ENCODE measurements at places on chromosomes 12 and 14.

- DNase-seq, result no peak
These were observed 11.0 kb downstream of the ORAI1 start for GRCh38 chr12:121637231-121637914.

DNA sequence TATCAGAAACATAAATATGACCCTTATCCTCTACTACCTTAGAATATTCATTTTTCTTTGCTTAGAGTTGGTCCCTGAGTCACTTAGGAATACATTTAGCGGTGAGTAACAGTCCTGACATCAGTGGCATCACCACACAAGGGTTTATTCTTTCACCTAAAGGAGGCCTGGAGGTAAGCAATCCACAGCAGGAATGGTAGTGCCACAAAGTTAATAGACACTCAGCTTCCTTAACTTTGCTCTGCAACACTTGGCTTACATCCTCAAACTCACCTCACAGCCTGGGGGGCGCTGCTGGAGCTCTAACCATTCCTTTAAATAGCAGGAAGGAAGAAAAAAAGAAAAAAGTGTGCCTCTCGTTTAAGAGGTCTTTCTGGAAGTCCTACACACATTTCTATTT is 29.1 kb downstream of the BBOF1 start:
- no peak for DNase-seq

DNA sequence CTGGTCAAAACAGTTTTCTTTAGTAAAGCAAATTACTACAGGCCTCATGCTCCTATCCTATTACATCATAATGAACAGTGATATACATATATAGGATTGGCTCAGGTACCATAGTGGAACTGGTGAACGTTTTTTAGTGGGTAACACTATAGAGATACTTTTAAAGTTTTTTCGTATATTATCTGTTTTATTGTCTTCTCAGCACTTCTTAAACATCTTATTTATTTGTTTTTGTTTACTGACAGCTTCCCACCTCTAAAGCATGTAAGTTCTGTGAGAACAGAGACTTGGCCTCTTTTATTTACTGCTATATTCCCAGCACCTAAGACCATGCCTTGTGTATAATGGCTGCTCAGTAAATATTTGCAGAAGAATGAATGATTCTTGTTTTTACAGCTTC is 81.1 kb upstream of the PSMA6 start:
- no peak for DNase-seq

GRCh38 chr12:109064143-109064542 is 11.8 kb downstream of the USP30 start:
- no peak for DNase-seq

DNA sequence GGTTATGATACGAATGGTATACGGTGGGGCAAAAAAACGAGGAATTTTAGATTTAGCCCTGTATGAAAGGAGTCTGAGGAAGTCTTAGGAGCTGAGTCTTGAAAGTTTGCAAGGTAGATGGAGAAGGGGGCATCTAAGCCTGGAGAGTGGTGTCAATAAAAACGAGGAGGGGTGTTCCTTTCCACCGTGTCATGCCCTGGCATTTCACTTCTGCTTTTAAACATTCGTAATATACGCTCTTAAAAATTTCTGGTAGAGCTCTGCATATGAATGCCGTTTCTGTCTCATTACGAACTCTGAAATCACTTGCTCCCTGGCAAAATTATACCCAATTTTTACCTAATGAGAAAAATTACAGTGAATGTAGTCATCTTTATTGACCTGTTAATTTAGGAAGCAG is 170.2 kb downstream of the ERC1 start:
- no peak for DNase-seq

DNA sequence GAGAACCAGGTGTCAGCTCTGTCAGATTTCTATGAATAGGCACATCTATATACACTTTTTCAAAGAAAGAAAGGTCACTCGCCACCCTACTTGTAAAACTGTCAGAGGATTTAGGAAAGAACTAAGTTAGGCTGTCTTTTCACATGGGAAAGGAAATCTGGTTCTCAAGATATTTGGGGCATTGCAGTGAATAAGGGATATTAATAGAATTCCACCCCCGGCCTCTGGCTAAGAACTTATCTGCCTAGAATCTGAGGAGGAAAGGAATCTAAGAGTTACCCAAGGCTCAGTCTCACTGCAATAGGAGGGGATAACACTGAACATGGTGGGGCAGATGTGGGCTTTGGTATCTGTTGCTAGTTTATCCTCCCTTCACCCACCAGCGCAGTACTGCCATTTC is 677.6 kb downstream of the NRXN3 start:
- DNase-seq, result no peak

DNA sequence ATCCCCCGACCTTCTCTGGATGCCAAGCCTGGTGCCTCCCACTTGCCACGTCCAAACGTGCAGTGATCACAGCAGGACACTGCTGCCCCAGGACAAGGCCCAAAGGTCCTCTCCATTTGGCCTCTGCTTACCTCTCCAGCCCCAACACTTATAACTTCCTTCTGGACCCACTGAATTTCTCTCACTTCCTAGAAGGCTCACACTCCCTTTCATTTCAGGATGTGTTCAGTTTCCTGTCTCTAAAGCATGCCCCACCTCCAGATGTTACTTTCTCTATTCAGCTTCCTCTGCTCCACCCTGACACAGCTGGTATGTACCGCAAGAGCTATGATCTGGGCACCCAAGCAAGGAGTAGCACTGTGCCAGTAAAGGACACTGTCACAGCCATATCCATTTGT is 33.0 kb downstream of the CDKL1 start:
- DNase-seq, result no peak

Data from NCI-H524 (cell line).